ENCODE measurements at places on chromosomes 11 and 22.

GRCh38 chr11:67082071-67082791 is 25.6 kb downstream of the RHOD start:
- no peak for DNase-seq

GRCh38 chr11:135023499-135023898 is 611.5 kb upstream of the B3GAT1 start:
- no peak for DNase-seq

GRCh38 chr11:116502641-116503061 is 270.1 kb downstream of the BUD13 start:
- DNase-seq = no peak

DNA sequence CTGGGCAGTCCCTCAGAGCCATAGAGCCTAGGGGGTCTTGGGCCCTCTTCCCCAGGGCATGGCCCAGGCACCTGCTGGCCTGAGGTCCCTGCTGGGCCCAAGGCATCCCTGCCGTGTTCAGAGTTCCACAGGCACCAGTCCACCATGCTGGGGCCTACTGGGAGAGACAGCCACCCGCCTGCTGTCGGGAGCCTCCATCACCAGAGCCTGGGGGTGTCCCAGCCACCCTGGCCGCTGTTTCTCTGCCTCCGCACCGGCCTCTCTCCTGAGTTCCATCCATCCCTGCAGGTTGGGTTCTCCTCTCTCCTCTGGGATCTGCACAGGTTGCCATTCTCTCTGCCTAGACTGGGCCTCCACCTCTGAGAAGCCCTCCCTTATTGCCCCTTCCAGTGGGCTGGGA is 68.6 kb downstream of the KCNQ1 start:
- no peak for DNase-seq

- no peak for DNase-seq
Observed at GRCh38 chr11:45534132-45534531, 131.3 kb downstream of the CHST1 start.

GRCh38 chr11:1064167-1064566 is 10.5 kb upstream of the MUC2 start:
- DNase-seq = no peak

DNA sequence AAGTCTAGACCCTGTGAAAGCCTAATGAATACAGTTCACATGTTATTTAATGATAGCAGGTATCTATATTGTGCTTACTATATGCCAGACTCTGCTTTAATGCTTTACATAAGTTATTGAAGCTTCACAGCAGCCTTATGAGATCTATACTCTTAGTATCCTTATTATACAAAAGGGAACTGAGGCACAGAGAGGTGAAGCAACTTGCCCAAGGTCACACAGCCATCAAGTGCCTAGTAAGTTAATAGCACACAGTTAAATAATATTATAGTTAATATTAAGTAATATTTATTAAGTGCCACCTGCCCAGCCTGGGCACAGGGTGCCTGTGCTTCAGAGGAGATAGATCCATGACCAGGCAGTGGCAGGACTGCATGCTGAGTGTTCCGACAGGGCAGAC is 78.1 kb downstream of the TP53I11 start:
- DNase-seq = no peak

DNA sequence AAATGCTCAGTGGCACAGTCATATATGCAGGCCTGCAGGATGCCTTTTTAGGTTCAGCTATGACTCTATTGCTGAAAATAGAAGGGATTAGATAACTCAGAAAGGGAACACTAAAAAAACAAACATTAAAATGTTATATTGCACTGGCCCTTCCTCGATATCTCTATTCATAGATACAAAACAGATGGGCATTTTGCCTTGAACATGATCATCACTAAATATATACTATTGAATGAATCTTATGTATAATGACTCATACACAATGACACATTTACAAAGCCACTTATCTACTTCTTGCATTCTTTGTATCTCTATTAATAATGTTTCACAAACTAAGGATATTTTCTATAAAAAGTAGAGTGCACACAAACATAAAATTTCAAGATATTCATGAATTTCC is 2352.8 kb upstream of the RAG2 start:
- no peak for DNase-seq

DNA sequence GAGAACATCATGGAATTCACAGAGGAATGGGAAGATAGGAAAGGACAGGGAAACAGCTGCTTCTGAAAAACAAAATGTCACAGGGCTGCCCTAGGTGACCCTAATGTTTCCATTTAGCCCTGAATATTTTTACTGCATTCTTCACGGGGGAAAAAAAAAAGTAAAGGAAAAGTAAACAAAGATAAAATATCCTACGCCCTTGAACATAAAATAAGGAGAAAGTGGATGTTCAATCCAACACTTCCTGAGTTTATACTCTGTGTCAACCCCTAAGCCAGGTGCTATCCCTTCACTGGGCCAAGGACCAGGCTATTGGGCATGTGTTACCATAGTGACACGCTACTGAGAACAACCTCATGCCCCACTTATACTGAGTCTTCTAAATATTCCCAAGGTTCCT is 84.7 kb downstream of the FAM76B start:
- no peak for DNase-seq

- peak; percentile 18 for DNase-seq
Observed at GRCh38 chr11:11558826-11559225, 63.0 kb downstream of the GALNT18 start.

GRCh38 chr11:18050848-18051247 is 4.8 kb upstream of the TPH1 start:
- DNase-seq = no peak

GRCh38 chr22:44538051-44538450 is 40.0 kb upstream of the RTL6 start:
- DNase-seq = peak; percentile 71

GRCh38 chr11:79167510-79168188 is 273.2 kb downstream of the TENM4 start:
- DNase-seq = peak; percentile 30

DNA sequence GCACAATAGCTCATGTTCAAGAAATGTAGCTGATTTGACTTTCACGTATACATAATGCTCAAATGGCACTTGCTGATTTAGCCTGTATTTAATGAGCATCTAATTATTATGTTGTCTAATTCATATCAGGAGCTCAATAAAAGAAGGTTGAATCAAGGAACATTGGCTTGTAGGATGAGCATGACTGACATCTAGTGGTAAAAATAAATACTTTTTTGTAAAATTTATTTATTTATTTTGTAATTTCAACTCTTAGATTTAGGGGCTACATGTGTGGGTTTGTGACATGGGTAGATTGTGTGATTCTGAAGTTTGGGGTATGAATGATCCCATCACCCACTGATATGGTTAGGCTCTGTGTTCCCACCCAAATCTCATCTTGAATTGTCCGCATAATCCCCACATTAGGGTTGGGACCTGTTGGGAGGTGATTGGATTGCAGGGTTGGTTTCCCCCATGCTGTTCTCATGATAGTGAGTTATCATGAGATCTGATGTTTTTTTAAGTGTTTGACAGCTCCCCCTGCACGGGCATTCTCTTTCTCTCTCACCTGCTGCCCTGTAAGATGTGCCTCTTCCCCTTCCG is 1.7 kb upstream of the OR52E5 start:
- DNase-seq = peak; percentile 32

GRCh38 chr11:38553148-38553547 is 1955.1 kb upstream of the RAG2 start:
- DNase-seq = no peak

- no peak for DNase-seq
Observed at GRCh38 chr11:102393272-102393730, 46.3 kb downstream of the BIRC2 start.

GRCh38 chr11:103076361-103076760 is 15.6 kb downstream of the DCUN1D5 start:
- DNase-seq = no peak

- peak; percentile 87 for DNase-seq
Observed at GRCh38 chr11:34680918-34681586, 60.2 kb downstream of the EHF start.

DNA sequence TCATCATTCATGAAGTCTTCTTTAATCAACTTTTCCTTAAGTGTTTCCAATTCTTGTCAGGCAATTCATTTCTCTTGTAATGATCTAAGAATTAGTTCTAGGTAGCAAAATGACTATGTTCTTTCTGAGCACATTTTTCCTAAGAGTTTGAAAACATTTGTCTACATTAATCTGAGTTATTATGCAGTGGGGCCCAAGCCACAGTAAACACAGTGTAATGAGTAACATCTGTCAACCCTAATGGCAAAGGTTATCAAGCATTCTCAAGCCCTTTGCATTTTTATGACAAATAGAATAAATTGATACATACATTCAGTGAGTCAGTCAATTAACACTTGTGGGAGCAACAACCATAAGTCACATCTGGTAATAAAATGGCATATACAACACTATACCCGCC is 106.7 kb upstream of the ZC3H12C start:
- no peak for DNase-seq

DNA sequence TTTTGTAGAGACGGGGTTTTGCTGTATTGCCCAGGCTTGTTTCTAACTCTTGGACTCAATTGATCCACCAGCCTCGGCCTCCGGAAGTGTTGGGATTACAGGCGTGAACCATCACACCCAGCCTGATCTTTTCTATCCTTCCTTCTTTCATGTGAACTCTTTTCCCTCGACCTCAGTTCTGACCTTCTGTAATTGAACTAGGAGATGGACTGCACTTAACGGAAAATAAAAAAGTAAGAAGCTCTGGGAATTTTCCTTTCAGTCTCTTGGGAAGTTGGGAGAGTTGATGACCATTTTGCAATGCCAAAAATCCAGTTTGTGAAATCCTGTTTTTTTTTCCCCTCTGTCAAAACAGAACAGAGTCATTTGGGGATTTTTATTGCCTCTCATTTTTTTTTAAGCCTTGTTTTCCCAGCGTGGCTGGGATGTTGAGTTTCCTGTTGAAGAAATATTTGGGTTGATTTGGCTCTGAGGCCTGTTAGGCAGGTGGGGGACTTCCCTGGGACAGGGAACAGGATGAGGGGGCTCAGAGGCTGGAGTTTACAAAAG is 26.9 kb upstream of the CYB5R3 start:
- no peak for DNase-seq

- no peak for DNase-seq
Observed at GRCh38 chr11:86678823-86679222, 6.4 kb upstream of the ME3 start.

DNA sequence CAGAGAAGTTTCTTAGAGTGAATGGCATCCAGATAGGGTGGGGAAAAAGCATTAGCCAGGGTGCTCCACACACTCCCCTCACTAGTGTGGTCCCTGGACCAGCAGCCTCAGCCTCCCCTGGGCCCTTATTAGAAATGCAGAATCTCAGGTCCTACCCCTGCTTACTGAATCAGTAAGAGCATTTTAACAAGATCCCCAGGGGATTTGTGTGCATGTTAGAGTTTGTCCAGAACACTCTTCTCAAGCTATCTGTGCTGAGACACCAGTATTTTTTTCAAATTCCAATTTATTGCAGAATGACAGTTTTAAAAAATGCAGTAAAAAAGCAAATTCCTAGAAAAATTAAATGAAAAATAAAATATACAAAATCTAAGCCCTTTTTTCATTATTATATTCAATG is 123.1 kb downstream of the MIAT start:
- no peak for DNase-seq

GRCh38 chr11:119806064-119806915 is 77.3 kb upstream of the NECTIN1 start:
- DNase-seq = no peak

GRCh38 chr22:45627489-45628233 is 44.0 kb upstream of the ATXN10 start:
- DNase-seq = no peak

- DNase-seq = no peak
Observed at GRCh38 chr11:16011396-16011795, 344.9 kb downstream of the SOX6 start.

GRCh38 chr11:56624661-56625110 is 10.0 kb upstream of the OR5M1 start:
- DNase-seq = peak; percentile 78

DNA sequence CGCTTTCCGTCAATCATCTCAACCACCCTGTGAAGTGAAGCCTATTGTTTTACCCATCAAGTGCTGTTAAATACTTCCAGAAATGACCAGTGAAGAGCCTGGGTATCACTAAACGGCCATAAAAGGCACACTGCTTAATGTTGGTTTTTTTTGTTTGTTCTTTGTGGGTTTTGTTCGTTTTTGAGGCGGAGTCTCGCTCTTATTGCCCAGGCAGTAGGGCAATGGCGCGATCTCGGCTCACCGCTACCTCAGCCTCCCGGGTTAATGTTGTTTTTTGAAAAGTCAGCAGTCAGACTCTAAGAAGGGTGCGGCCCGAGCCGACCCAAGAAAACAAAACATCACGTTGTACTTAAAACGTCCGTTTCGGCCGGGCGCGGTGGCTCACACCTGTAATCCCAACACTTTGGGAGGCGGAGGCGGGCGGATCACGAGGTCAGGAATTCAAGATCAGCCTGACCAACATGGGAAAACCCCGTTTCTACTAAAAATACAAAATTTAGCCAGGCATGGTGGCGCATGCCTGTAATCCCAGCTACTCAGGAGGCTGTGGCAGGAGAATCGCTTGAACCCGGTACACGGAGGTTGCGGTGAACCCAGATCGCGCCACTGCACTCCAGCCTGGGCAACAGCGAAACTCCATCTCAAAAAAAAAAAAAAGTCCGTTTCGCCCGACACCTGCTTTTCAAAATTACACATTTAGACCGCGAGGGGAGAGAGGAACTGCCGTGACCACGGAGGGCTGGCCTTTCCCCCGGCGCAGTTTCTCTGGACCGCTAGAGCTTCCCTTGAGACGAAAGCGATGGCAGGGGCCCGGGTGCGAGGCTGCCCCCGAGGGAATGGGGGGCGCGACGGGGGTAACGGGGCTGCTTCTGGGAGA is 714 bp downstream of the CD59 start:
- DNase-seq = peak; percentile 56

GRCh38 chr11:87889126-87889525 is 286.1 kb downstream of the RAB38 start:
- no peak for DNase-seq

DNA sequence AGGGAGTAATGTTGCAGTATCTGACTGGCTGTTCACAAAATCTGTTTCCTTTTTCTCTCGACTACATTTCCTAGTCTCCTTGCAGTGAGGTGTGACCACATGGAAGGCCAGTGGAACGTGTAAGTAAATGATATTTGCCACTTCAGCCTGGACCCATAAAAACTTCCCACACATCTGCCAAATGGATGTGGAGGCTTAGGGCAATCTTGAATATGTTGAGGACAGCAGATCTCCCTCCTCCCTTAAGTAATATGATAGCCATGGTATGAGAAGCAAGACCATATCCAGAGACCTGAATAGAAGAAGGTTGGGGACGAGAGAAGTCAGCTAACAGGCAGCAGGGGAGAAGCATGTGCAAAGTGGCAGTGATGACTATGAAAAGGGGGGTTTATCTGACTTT is 33.0 kb upstream of the C11orf87 start:
- no peak for DNase-seq

DNA sequence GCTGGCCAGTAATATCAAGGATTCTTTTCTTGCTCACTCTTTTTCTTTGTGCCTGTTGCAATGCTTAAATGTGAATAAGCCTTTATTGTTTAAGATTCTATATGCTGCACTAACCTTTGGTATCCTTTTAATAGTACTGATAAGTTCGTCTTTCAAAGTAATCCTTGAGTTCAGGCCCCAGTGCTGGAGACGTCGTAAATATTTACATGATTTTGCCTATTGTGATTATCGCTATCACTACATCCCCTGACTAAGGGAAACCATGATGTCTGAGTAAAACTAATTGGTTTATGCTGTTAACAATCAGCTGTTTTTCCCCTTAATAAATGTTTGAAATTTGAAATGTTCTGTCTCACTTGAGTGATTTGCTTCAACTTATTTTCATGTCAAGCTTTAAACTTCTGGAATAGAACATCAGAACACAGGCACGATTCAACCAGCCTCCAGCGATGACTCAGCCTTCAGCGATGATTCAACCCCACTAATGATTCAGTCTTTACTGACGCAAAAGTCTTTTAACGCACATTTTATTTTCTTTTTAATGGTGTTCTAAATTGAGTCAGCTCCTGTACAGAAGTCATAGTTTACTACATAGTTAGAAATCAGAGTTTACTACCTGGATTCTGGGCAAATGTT is 3.9 kb downstream of the HTATIP2 start:
- peak; percentile 92 for DNase-seq

All from epithelial cell of esophagus (primary cell).